ENCODE measurements at places on chromosomes 3 and 15.

- DNase-seq = no peak
Observed at GRCh38 chr3:181712553-181713279, 991 bp downstream of the SOX2 start.

- no peak for DNase-seq
Observed at GRCh38 chr3:146414010-146414409, 55.4 kb downstream of the PLSCR2 start.

DNA sequence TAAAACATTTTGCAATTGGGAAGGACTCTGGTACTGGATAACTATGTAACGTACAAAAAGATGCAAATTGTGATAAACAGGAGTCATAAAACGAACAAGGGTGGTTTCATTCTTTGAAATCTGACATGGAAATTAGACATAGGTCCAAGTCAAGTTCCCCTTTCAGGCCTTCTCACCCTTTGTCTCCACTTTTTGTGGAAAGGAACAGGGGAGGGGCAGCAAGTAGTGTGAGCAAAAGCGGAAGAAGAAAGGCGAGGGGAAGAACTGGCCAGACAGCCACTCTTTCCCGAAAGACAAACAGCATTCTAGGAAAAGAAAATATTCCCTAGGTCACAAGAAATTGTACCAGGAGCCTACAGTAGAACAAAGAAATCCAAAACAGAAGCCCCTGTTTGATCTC is 52.6 kb downstream of the MCF2L2 start:
- DNase-seq = no peak

- no peak for DNase-seq
Observed at GRCh38 chr3:194779729-194780224, 94.1 kb downstream of the FAM43A start.

- no peak for DNase-seq
Observed at GRCh38 chr15:53627279-53627678, 132.2 kb downstream of the WDR72 start.

DNA sequence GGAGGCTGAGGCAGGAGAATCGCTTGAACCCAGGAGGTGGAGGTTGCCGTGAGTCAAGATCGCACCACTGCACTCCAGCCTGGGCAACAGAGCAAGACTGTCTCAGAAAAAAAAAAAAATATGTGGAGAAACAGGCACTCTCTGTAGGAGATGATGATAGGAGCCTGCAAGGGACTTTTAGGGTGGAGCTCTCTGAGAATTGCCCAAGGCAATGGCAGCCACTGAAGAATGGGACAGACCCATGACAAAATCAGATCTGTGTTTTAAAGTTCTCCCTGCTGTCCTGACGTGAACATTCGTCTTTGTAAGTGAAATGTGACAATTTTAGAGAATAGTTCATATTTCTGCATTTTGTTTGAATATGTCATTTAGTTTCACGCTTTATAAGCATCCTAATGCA is 50.2 kb downstream of the SOX2 start:
- DNase-seq = no peak

DNA sequence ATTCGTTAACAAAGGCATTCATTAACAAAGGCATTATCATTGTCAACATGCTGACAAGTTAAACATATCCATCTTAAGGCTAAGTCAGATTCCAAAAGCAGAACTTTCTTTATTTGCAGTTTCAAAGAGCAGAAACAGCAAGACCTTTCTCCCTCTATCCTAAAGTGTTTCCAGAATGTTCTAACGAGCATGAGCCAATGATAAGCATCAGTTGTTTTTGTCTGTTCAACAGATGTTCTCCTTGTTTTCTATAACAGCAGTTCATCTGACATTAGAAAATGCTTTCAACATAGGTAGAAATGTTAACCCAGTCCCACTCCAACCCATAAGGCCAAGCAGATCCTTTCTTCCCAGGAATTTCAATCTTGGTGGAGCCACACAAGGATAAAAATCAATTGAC is 77.6 kb upstream of the POMGNT2 start:
- no peak for DNase-seq

DNA sequence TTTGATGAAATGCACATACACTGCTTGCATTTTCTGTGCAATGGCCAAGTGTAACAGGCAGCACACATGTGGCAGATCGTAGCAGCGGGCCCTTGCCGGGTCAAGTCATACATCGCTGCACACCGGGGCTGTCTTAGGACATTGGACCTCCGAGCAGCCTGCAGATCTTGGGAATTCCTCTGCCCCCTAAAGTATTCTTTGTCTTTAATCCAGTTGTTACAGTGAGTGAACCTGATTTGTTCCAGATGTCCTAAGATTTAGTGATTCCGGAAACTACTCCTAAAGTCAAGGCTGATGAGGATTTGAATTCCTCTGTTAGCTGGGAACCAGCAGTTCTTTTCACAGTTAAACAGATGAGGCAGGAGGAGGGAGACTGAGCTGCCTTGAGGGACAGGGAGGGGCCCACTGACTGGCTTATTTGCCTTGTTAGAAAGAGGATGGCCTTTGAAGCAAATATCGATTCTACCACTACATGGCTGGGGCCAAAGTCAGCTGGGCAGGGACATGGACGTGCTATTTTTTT is 190.7 kb upstream of the CTDSPL start:
- no peak for DNase-seq

DNA sequence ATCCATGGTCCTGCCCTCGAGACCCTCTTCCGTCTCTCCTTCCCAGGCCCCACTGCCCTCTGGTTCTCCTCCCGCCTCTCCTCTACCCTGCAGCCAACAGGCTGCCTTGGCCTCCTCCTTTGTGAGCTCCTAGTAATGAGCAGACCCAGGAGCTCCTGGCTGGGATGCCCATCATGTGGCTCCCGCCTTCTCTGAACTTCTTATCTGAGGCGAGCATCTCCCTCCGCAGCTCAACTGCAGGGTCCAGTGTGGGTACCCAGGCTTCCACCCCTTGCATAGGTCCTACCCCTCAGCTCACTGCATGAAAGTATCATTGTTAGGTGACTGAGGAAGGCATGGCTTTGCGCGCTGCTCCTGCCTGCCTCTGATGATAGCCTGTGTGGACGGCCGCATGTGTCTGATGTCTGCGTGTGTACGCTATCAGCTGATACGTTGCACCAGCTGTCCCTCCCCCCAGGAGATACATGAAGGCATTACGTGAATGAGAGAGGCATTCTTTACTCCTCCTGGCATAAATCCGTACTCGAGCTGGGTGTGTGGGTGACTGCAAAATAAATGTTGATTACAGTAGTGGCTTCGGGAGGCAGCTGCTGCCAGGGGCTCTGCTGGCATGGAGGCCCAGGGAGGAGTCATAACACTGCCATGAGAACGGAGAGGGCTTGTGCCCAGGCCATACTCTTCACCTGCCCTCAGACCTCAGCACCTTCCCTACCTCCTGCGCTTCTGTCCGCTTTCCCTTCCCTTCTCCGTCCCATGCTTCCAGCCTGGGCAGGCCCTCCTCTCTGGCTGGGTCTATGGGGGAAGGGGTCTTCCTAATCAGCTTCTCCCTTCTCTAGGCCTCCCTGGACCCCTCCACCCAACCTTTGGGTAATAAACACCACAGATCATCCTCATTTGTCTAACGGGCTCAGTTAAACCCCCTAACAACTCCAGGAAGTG is 48.8 kb downstream of the ZNF710 start:
- no peak for DNase-seq

DNA sequence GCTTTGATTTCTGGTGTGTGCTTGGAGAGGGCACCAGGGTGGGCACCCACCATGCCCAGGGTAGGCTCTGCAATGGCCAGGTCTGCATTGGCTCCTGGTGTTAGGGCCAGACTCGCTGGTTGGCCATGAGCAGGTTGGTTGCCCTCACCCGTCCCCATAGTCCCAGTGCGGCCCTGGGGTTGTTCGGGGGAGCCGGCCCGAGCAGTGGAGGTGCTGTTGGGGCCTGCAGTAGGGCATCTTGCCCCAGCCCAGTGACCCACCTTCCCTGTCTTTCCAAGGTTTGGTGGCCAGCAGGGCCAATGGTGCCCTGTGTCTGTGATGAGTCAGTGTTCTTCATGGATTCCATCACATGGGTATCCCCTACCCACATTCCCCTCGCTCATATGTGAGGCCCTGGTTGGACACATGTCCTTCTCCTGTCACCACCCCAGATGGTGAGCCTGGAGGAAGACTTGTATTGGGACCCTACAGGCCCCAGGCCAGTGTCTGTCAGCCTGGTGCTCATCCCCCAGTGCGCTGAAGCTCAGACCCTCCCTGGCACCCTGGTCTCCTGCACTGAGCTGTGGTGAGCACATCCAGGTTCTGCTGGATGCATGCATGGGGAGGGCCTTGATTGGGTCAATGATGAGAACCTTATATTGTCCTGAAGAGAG is 190.1 kb downstream of the UBE3A start:
- DNase-seq = no peak

DNA sequence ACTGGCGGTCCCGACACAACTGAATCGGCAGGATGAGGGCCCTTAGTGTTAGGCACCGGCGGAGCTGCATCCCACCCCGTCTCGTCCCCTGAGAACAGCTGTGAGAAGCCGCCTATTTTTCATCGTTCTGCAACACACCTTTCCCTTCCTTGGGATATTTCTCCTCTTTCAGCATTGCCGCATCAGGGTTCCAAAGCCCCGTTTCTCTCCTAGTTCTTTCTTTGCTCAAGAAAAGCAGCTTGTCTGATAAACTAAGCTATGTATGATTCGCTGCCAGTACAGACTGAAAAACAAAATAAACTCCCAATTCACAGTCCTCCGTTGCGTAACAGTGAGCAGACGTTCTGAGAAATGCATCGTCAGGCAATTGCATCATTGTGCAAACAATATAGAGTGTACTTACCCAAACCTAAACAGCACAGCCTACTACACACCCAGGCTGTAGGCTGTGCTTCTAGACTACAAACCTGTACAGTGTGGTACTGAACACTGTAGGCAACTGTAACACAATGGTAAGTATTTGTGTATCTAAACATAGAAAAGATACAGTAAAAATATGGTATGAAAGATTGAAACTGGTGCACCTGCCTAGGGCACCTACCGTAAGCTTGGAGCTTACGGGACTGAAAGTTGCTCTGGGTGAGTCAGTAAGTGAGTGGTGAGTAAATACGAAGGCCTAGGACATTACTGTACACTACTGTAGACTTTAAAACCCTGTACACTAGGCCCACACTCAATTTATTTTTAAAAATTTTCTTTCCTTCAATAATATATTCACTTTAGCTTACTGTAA is 8.9 kb upstream of the ADAMTS17 start:
- no peak for DNase-seq

- no peak for DNase-seq
Observed at GRCh38 chr3:101865751-101866509, 16.6 kb downstream of the NFKBIZ start.

- DNase-seq = no peak
Observed at GRCh38 chr3:174457758-174458157, 401.4 kb upstream of the NAALADL2 start.

GRCh38 chr3:170572665-170573253 is 13.1 kb downstream of the SLC7A14 start:
- DNase-seq = no peak

- no peak for DNase-seq
Observed at GRCh38 chr3:179265092-179265491, 14.2 kb upstream of the KCNMB3 start.

DNA sequence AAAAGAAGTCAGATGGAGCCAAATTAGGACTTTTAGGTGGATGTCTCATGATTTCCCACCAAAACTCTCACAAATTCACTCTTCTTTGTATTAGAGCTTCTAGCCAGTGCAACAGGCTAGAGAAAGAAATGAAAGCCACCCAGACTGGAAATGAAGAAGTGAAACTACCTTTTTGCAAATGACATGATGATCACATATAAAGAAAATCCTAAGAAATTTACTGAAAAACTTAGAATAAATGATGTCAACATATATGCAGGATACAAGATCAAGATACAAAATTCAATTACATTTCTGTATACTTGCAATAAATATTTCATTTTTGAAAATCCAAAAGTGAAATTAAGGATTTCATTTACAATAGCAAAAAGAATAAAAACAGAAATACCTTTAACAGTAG is 110.8 kb downstream of the LRIG1 start:
- DNase-seq = no peak

- no peak for DNase-seq
Observed at GRCh38 chr3:194877291-194878119, 191.8 kb downstream of the FAM43A start.

- no peak for DNase-seq
Observed at GRCh38 chr15:63380151-63380807, 1.4 kb downstream of the CA12 start.

DNA sequence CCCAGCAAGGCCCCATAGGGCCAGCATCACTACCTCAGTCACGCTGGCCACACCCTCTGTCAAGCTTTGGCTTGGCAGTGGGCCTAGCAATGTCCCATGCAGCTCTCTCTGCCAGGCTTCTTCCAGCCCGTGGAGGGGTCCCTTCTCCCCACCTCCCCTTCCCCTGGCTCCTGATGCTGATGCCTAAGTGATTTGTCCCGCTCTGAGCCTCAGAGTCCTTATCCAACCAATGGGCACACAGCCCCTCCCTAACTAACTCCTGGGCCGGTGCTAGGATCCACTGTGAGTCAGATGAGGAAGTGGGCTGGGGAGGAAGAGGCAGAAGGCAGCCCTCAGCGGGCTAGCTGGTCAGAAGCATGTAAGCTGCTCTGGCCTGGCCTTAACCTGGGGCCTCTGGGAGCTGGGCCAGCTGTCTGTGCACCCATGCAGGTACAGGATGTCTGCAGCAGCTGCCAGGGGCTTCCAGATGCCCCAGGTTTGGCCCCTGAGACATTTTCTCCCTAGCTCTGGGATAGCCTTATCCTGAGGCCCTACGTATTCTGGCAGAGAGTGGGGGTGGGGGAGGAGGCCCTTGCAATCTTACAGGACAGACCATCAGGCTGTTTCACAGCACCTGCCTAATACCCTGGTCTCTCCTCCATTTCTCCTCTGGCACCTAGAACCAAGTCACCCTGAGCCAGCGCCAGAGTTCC is 740 bp upstream of the ZBTB47 start:
- no peak for DNase-seq

DNA sequence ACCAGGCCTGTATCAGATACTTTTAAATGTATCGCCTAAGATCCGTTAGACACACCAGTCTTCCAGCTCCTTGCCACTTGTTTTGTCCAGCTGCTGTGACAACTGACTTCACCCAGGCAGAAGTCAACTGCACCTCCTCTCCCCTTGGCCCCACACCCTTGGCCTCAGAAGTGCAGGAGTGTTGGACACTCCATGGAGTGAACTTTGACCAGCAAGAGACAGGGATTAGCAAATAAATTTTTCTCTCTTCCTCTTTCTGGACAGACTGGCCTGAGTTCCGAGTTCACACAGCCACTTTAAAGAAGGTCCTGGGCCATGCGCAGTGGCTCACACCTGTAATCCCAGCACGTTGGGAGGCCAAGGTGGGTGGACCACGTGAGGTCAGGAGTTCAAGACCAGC is 2.9 kb upstream of the CLN6 start:
- DNase-seq = no peak

DNA sequence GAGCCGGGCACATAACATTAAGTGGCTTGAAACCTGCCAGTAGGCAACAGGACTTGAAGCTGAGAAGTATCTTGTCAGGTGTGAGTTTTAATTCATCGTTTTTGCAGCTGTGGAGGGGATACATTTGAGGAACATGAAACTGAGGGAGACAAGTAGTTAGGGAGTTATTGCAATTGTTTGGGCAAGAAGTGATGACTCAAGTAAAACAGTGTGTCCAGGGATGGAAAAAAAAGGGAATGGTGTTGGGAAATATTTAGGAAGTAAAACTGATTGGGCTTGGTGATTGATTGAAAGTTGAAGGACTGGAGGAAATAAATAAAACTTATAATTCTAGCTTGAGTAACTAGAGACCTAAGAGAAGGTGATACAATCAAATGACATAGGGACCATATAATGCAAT is 85.5 kb downstream of the NCEH1 start:
- no peak for DNase-seq

Data from SW 1271 (cell line).